ENCODE measurements at places on chromosomes 5 and 9.

- DNase-seq, result no peak
Measured at GRCh38 chr5:96709152-96709821, 47.1 kb downstream of the CAST start.

DNA sequence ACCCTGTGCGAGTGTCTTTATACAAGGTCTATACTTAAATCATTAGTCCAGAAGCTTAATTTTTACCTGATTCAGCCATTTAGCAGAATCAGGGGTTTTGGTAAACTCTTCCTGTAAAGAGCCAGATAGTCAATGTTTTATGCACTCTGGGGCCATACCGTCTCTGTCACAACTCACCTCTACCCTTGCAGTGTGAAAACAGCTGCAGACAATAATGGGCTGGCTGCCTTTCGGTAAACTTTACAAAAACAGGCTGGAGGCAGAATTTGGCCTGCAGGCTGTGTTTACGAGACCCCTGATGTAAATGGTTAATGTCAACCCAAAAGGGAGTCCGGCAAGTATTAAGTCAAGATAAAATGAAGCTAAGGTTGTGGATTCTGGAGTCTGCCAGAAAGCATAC is 32.8 kb downstream of the SMARCA2 start:
- no peak for DNase-seq

DNA sequence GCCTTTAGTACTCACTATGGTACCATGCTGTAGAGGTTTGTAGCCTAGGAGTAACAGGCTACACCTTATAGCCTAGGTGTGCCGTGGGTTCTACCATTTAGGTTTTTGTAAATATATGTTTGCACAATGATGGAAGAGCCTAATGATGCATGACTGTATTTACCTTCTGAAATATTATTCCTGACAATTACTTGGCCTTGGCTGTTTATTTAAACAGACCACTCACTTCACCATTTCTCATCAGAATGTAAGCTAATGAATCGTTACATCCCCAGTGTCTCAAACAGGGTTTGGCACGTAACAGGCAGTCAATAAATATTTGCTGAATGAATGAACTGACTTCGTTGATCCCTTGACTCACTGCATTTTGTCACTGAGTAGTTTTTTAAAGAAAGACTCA is 93.1 kb downstream of the MED27 start:
- DNase-seq, result no peak

- no peak for DNase-seq
Measured at GRCh38 chr5:21680196-21680595, 1172.9 kb downstream of the CDH12 start.

- no peak for DNase-seq
Measured at GRCh38 chr9:804026-804425, 37.5 kb upstream of the DMRT1 start.

DNA sequence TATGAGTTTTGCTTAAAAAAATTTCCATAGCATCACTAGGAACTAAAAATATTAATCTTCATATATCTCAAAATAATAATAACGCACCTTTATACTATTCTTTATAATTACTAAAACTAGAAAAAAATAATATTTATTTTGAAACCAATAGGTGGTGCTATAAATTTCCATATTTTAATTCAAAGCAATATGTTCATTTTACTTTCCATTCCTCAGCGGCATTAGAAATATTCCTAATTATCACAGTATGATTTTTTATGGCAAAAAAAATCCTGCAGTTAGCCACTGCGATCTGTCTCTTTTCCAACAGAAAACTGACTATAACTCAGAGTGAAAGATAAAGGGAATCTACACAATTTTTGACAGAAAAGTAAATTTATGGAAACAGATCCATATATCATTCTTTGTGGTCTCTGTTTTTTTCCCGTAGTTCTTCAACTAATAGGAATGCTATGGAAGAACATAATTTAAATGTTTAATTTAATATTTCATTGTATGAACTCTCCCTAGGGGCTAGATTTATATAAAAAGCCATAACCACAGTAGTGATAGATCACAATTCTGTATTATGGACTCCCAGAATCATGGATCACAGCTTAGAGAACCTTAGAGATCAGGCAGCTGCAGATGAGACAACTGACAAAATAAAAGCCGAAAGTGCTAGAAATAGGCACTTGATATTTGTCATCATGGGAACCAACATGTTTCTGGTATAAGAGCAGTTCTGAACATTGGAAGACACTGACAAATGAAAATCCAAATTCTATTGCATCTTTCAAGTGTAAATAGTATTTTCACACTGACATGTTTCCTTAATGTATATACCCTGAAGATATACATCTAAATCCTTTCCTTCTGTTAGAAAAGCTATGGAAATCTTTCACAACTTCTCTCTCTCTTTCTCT is 167.7 kb upstream of the MPDZ start:
- no peak for DNase-seq

DNA sequence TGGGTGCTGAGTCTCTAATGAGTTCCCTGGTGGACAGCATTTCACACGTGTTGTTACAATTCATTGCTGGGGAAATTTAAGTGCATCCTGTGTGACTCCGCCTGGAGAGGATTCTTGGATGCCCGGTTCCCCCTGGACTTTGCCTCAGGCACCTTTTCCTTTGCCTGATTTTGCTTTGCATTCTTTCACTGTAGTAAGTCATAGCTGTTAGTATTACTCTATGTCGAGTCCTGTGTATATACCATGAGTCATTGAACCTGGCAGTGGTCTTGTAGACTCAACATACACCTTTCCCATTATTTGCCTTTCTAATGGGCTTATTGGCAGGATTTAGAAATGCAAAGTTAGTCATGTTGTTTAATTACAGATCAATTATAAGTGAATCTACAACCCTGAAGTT is 81.9 kb upstream of the DHFR start:
- no peak for DNase-seq

- no peak for DNase-seq
Measured at GRCh38 chr9:19193029-19193324, 37.5 kb upstream of the DENND4C start.

DNA sequence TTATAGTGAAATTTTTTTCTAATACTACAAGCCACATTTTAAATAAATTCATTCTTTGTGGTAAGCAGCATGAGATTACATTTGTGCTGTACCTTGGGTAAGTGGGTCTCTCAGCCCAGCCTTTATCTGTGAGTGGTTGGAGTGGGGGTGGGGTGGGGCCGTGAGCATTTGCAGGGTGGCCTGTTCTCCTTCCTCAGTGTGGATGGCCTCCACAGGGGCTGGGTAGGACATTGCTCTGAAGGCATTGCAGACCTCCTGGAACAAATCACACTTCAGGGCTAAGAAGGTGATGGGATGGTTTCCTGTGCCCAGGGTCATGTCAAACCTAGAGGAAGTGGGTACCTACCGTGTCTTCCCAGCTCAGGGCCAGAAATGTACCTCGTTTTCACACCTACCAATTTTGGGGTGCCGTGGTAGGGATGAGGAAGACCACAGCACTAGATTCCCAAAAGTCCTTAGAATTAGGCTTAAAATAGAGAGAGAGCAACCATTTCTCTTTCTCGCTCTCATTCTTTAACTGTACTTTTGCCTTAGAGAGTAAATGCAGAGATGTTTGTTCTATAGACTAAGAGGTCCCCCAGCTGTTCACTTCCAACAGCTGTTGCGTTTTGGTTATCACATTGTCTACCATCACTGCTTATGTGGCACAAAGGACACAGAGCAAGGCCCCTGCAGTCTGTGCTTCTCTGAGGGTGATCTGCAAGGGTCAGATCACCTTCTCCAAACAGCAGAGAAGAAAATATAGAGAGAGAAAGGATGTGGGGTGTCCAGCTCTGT is 83.4 kb upstream of the CTSL start:
- no peak for DNase-seq

- no peak for DNase-seq
Measured at GRCh38 chr9:123776708-123777537, 153.0 kb downstream of the DENND1A start.

DNA sequence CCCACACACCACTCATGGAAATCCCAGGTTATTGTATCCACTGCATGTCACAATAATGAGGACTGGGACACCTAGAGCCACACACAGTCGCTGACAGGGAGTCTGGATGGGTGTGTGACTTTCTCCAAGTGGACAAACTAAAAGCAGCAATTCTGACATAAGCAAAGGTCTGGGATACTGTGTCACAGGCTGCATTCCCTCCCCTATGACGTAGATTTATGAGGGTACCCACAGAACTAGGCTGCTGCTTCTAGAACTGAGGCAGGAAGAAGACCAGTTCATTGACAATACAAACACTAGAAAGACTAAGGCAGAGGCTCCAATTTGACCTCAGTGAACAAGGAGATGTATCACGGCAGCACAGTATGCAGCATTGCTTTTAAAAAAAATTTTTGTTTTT is 63.6 kb upstream of the TBCA start:
- no peak for DNase-seq

DNA sequence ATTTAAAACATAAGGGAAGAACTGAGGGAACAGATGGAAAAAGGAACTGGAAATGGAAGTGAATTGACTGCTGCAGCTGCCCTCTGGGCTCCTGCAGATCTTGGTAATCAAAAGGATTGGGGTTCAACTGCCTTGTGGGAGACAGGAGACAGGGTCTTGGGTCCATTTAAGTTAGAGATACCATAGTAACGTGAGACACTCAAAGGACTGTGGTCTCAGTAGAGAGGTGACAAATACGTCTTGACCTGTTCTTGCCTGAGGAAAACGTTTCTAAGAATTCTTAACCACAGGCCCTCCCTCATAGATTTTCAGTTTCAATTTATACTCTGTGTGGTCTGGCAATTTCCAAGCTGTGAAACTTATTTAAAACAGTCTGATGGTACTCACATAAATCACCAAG is 100.8 kb upstream of the DHFR start:
- DNase-seq, result no peak

DNA sequence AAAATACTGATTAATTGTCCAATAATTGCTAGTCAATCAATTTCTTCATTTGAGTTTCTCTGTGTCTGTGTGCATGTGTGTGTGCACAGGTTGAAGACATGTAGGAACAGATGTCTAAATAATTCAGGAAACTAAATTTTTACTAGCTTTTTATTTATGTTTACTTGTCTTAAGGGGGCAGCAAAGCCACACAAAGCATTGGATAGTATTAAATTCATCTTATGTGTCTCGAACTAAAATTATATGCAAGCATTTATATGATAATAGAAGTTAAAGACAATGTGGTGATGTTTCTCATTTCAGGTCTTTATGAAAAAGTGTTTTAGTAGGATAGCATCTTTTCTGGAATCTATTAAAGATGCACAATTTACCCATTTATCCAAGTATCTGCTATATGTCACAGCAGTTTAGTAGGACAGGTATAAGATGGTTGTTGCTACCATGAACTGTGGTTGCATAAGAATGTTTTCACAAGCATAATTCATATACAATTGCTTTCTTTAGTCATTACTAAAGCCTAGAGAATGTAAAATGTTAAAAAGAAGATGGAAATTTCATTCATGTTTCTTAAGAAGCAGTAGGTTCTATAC is 784.6 kb upstream of the NUDT12 start:
- DNase-seq, result no peak

DNA sequence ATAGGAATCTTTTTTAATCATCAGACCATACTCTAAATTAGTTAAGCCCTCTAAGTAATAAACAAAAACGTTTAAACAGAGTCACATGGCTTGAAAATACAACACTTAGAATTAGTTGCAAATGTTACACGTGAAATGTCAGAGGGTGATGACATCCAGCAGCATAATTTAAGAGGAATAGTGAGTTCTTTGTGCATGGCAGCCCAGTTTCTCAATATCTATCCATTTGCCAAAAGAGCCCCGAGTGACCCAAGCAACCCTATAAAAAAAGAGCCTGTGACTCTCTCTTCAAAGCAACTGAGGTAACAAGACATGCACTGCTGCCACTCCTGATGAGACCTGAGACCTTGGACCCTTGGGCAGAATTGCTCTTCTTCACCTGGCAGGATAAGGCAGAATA is 96.9 kb upstream of the RASA1 start:
- no peak for DNase-seq

Measured in NCI-H187 (cell line).